HFF-Myc (cell line): ENCODE measurements at places on chromosomes 3 and 15.

DNA sequence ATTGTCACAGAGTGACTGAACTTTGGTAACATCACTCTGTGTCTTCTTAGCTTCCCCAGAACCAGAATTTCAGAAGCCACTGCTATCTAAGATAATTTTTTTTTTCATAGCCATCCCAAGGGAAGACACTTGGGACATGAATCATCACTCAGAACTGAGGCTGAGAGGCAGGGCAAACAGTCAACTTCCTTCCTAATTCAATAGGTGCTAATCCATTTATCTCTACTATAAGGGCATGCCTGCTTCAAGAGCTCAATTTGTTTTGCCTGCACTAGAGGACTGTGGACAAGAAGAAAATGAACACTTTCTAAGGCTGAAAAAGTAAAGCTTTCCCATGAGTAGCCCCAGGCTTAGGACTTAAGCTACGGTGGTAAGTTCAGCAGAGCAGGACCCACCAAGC, 56.7 kb upstream of the MYRIP start:
- DNase-seq: no peak

DNA sequence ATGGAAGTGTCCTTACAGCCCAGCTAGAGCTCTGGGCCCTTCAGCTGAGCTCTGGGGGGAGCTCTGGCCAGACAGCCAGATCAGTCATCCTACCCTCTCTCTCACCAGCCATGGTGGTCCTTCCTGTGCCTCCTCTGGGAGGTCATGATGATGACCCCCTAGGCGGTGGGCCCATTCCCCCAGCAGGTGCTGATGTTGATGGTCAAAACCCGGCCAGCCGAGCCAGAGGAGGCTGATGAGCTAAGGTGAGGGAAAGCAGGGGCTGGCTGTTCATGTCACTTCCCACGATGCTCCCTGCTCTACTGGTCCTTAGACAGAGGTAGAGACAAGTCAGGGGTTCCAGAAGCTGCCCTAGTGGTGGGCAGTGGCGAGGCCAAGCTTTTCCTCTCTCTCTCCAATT, 35.0 kb downstream of the GRAMD2A start:
- DNase-seq: no peak

- DNase-seq: no peak
These were observed 12.0 kb downstream of the C3orf22 start for GRCh38 chr3:126546549-126547239.

DNA sequence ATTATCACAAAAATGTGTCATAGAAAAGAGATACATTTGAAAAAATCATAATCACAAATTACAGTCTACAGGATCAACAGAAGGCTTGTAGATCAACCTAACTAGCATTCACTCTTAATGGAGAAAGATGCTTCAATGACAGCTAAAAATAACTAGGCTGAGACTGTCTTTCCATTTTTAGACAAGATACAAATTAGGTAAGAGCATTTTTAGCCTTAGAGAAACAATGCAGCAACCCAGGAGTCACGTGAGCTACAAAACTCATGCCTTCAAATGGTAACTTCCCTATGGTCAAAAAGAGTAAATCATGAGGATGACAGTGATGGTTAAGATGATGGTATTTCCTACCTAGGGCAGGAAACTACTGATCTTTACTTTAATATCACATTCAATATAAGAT, 415.4 kb downstream of the MAGI1 start:
- no peak for DNase-seq

- DNase-seq: no peak
These were observed 537.2 kb upstream of the IL12A start for GRCh38 chr3:159451482-159451881.

- peak; percentile 60 for DNase-seq
These were observed 326.0 kb upstream of the SGO1 start for GRCh38 chr3:20511863-20512505.

DNA sequence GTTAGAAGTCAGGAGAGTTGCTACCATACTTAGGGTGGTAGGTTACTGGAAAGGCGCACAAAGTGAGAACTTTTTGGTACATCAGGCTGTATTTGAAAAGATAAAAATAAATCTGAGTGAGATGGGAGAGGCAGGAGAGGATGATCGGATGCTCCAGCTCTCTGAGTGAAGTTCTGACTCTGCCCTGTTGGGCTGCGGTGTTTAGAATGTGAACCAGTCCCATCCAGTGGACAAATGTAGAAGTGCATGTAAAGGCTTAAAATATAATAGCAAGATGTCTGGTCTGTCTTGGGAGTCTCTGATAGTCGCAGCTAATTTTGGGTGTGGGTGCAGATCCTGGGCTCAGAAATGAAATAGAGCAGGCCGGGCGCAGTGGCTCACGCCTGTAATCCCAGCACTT, 30.4 kb downstream of the ACKR2 start:
- peak; percentile 29 for DNase-seq

DNA sequence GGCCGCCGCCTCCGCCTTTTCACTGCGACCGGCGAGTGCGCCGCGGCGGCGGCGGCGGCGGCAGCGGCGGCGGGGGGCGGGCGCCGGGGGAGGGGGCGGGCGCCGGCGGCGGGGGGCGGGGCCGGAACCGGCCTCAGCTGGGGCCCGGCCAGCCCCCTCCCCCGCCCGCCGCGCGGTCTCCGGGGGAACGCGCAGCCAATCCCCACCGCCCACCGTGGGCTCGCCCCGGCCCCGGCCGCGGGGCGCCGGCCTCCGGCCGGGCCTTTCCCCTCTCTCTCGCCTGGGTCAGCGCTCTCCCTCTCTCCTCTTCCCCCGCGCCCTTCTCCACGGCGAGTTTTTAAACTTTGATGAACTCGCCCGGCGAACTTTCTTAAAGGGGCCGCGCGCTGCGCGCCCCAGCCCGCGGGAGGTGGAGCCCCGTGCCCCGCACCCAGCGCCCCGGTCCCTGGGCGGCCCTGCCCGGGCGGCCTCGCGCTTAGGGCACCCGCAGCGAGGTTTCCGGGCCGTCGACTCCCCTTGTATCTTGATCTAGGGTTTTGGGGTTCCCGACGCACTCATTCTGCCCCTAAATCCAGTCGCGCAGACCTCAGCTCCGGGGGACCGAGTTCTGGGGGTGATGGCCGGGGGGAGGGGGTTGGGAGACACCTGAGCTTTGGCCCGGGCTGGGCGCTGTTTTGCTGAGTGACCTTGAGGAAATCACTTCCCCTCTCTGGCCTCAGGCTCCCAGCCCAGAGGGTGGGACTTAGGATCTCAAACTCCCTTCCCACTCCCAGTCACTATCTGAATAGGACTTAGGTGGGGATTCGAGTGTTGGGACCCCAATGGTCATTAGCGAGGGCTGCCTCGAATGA, at the start of gene RBPMS2:
RBPMS2 (minus strand) TSS at position 39 of the 851 bp plus-strand sequence. CDS start 270 bp downstream, outside the sequence.
- no peak for DNase-seq

GRCh38 chr3:53828581-53828980, 17.6 kb downstream of the CHDH start:
- no peak for DNase-seq

DNA sequence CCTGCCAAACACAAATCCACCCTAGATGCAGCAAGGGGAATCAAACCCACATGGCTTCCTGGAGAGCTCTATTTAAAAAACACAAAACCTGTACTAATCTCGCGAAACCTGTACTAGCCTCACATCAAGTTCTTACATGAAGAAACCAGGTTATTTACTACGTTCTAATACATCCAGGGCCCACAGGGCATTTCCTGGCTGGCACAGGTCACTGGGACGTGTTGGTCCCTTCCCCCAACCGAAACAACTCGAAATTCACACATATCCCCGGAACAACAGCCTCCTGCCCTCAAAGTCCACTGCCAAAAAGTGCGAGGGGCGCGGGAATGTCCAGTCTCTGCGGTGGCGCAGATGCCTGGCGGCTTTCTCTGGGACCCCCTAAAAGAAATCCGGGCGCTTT, 955 bp downstream of the CDCP1 start:
- no peak for DNase-seq

GRCh38 chr15:35583863-35584528, 38.0 kb upstream of the DPH6 start:
- no peak for DNase-seq

DNA sequence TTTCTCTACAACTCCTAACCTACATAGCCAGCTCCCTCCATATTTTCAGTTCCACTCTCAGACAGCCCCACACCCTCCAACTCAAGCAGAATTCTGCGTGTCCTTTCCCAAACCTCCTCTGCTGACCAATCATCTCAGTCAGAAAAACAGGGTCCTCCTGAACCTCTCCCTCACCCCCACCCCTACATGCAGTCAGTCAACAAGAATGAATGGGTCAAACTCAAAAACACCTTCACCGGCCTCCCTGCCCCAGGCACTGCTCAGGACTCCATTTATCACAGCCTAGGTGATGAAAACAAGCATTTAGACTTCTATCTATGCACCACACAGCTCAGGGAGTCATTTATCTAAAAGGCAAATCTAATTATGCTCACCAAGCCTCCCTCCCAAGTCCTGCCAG, 32.4 kb downstream of the MYL3 start:
- no peak for DNase-seq

DNA sequence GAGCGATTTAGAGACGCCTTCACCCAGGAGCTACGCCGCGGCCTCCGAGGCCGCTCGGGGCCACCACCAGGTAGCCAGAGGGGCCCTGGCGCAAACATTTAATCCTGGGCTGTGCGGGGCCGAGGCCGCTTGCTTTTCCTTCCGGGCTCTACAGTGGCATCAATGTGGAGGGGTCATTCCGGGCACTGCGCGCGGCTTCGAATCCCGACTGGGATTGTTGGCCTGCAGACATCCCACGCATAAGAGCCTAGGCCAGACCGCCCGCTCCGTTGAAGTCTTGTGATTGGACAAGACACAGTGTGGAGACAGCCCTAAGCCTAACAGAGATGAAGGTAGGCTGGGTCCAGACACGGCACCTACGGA, 568 bp upstream of the NCBP2 start:
- no peak for DNase-seq

GRCh38 chr15:43239732-43240491, 19.1 kb upstream of the EPB42 start:
- DNase-seq: no peak

DNA sequence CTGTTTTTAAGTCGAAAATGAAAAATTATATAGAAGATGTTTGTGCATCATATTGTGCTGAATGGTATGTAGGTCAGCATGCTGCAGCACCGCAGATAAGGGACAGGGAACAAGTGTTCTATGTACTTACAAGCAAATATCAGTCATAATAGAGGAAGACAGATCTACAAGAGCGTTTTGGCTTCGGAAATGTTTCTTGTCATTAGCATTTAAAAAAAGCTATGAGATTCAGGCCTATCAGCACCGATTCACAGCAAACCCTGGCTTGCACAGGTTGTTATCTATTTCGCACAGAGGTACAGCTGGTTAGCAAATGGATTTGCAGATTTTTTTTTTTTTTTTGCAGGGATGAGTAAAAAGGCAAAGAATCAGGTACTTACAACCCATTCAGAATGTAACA, 204.2 kb upstream of the TBC1D5 start:
- no peak for DNase-seq

DNA sequence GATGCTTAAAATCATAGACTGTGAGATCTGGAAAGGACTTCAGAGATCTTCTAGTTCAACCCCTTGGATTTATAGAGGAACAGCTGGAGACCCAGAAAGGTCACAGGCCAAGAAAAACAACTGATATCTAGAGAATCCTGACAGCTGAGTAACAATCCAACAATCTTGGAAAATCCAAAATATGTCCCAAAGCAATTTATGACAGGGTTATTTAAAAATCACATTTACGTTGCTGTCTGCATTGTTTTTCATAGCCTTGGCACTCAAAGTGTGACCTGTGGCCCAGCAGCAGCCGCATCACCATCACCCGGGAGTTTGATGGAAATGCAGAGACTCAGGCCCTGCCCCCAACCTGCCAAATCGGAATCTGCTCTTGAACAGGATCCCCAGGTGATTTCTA, 78.8 kb downstream of the FBN1 start:
- no peak for DNase-seq

GRCh38 chr15:33453761-33454160, 143.0 kb downstream of the RYR3 start:
- no peak for DNase-seq

- DNase-seq: no peak
These were observed 105.9 kb upstream of the PIAS1 start for GRCh38 chr15:67948215-67948614.

GRCh38 chr3:107969994-107970819, 120.6 kb downstream of the CD47 start:
- no peak for DNase-seq

GRCh38 chr3:20574746-20575145, 388.7 kb upstream of the SGO1 start:
- no peak for DNase-seq

DNA sequence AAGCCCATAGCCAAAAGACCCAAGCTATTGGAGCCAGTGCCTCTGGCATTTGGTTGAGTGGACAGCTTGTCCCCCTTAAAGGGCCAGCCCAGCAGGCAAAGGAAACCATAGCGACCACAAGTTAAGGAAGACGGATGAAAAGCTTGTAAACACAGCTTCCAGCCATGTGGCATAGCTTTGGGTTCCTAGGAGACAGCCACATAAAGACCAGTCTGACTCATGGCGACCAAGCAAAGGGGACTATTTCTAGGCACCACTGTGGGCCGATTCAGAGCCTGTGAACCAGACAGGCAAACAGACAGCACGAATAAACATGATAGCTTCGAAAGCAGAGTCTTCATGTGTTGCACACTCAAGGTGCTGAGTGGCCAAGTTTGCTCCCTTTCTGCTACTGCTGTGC, 30.5 kb upstream of the SRGAP3 start:
- peak; percentile 51 for DNase-seq

GRCh38 chr3:156818890-156819289, 7.3 kb upstream of the LEKR1 start:
- no peak for DNase-seq

GRCh38 chr3:99021466-99021865, 120.0 kb upstream of the DCBLD2 start:
- DNase-seq: no peak

GRCh38 chr15:52257734-52258062, 37.9 kb downstream of the MYO5C start:
- DNase-seq: no peak

DNA sequence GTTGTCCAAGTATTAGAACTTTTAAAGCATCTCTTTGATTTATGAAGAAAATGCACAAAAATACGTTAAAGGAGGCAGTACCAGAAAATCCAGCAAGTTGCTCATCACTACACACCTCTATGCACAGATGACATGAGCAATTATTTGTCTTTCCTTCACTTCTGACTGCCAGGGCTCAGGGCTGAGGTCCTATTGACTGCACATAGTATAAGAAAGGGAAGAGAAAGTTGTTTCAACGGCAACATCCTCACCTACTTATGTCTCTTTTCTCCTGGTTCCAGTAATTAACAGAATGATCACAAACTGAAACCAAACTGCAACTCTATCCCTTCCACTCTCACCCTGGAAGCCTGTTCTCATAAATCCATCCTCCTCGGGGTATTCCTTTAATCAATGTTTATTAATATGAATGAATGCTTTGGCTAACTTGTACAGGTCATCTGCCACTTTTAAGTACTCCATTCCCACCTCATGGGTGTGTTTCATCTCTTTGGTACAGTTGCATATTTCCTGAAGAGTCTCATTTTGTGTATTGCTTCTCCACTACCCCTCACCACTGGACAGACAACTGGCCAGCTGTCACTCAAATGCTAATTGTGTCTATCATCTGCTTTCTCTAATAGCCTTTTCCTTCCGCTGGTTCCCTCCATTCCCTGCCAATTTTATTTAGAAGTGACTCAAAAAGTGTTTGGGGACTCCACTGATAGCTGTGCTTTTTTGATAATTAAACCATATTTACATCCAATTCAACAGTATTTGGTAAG, 34.5 kb downstream of the RAB27A start:
- DNase-seq: no peak
